GM10248 (cell line): ENCODE measurements at places on chromosomes 12 and 14.

- DNase-seq, result no peak
Measured at GRCh38 chr14:80638620-80639515, 302.7 kb downstream of the CEP128 start.

DNA sequence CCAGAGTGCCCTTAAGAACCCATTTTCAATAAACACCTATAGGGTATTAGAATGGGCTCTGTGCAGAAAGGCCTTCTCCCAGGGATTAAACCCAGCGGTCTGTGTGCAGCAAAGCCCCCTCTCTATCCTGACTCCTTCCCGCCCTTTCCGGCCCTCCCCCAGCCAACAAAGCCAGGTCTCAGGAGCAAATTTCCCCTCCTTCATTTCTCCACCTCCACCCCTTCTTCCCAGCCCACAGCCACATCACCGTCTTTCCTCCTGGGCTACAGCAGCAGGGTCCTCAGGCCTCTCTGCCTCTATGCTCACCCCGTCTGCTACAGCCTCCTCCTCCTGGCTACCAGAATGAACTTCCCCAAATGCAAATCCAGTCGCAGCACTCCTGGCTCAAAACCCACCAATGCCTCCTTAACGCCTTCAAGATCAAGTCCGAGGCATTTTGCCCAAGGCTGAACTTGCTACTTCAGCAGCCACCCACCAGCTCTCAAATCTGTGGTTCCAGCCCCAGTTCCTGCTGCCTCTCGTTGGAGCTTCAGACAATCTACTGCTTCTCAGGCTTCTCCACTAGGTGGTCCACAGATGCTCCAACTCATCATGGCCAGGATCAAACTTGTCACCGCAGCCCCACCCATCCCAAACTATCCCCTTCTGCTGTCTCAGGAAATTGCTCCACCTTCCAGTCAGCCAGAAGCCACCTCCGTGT lies 134.8 kb downstream of the BCL11B start:
- no peak for DNase-seq

DNA sequence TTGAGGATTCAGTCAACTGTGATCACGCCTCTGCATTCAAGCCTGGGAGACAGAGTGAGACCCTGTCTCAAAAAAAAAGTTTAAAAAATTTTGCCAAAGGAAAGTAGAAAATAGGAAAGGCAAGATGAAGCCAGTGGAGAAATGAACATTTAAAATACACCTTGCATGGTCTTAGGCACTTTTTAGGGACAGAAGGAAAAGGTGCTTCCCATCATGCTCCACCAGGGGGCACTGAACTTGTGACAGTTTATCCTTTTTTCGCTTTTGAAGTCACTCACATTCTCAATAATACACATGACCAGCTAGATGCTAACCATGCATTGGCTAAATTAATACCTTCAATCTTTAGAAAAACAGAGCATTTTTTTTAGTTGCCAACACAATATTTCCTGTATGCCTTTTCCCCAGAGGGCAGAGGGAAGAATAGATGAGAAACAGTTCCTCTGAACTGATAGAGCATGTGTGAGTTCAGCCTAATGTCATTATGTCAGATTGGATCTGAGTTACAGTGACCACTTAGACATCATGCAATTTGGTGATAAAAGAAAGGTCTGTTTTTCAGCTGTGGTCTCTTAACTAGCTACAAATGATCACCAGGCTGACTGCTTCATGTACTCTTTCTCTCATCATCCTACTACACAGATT lies 221.8 kb upstream of the SSTR1 start:
- DNase-seq, result peak; percentile 8

DNA sequence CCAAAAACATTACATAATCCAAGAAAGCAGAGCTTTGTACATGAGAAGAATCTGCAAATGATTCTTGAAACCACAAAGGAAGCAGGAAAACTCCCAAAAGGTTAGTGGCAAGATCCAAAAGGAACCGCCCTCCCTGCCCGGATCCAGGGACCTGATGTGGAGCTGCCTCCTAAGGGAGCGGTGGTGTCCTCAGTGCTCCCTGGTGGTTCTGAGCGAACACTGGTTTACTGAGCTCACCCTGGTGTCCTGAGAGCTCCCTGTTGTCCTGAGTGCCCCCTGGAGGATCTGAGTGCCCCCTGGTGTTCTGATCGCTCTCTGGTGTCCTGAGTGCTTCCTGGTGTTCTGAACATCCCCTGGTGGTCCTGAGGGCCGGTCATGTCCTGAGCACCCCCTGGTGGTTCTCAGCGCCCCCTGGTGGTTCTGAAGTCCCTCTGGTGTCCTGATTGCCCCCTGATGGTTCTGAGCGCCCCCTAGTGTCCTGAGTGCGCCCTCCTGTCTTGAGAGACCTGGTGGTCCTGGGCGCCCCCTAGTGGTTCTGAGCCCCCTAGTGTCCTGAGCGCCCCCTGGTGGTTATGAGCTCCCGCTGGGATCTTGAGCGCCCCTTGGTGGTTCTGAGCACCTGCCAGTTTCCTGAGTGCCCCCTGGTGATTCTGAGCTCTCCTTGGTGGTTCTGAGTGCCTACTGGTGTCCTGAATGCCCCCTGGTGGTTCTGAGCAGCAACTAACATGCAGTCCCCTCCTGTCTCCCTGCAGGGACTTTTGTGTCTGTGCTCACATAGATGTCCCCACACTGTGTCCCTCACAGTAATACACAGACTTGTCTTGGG lies 891.1 kb downstream of the TMEM121 start:
- peak; percentile 75 for DNase-seq

- DNase-seq, result peak; percentile 73
Measured at GRCh38 chr14:51780006-51780692, 80.3 kb upstream of the GNG2 start.

GRCh38 chr12:114926341-114926740 lies 242.4 kb upstream of the TBX3 start:
- DNase-seq, result no peak

DNA sequence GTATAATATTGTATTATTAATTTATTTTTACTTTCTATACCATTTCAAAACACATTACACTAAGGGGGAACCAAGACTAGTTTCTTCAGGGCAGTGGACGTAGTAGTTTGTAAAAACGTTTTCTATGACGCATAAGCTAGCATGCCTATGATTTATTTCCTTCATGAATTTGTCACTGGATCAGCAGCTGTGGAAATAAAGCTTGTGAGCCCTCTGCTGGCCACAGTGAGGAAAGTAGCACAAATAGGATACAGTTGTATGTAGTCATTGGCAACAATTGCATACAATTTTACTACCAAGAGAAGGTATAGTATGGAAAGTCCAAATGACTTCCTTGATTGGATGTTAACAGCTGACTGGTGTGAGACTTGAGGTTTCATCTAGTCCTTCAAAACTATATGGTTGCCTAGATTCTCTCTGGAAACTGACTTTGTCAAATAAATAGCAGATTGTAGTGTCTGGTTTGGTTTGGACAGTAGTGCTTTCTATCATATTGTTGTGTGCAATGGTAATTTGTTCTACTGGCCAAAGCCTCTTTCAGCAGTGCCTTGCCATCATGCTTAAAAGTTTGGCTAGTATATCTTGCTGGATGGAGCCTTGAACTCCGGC lies 24.3 kb upstream of the PLEKHD1 start:
- peak; percentile 68 for DNase-seq

GRCh38 chr12:19779395-19780056 lies 340.2 kb downstream of the AEBP2 start:
- no peak for DNase-seq

DNA sequence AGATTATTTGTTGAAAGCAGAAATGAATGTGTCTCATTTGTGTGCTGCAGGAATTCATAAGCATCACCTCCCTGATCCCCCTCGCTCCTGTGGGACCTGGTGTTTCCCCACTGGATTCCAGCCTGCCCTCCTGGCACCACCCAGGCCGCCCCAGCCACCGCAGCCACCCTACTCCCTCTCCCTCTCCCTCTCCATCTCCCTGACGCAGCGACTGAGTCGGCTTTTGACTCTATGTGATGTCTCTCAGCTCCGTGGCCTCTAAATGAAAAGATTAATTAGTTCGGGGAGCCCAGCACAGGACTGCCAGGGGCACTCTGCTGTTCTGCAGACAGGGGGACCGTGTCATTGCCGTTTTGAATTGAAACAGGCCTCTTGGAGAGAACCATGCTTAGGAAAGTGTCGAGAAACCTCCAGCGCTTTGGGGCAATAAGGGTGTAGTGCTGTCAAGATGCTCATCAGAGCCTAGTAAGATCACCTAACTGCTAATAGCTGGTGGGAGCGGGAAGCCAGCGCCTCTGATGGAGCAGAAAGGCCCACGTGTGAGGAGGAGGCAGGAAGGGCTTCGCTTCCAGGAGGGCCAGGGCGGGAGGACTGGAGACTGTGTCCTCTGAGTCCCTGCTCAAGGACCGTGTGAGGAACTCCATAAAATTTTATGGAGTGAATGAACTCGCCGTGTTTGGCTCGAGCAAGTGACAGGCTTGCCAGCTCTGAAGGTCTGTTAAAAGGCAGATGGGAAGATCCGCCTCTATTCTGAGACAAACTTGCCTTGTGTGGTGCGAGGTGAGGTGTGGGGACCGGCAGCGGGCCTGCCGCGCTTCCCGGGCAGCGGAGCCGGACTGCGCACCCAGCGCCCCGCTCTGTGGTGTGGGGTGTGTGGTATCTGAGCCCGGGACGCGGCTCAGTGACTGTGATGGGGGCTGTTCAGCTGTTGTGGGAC lies 157.4 kb upstream of the C14orf180 start:
- DNase-seq, result no peak
